Activated CD4-positive, CD25-positive, alpha-beta regulatory T cell (primary cell): ENCODE measurements at places on chromosomes 5 and 9.

DNA sequence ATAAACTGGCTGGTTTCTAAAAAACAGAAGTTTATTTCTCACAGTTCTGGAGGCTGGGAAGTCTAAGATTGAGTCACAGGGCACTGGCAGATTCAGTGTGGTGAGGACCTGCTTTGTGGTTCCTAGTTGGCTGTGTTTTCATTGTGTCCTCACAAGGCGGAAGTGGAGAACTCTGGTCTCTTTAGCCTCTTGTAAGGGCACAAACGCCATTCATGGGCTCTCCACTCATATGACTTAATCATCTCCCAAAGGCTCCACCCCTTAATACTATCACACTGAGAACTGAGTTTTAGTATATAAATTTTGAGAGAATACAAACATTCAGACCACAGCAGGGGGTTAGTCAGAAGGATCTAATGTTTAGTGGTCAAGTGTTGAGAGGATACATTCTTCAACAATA lies 208.2 kb downstream of the SEC61B start:
- no peak for DNase-seq

GRCh38 chr9:85173967-85174366 lies 504.4 kb downstream of the NTRK2 start:
- no peak for DNase-seq

GRCh38 chr9:16982780-16983310 lies 112.4 kb upstream of the BNC2 start:
- DNase-seq, result no peak

GRCh38 chr5:9502050-9502834 lies 43.6 kb downstream of the SEMA5A start:
- DNase-seq, result no peak

- DNase-seq, result no peak
These were observed 65.3 kb downstream of the CDC14B start for GRCh38 chr9:96554326-96554725.

GRCh38 chr5:136506131-136506530 lies 140.8 kb upstream of the TRPC7 start:
- DNase-seq, result no peak

GRCh38 chr9:137423514-137424291 lies 510 bp downstream of the NOXA1 start:
- no peak for DNase-seq

- no peak for DNase-seq
These were observed 139.4 kb downstream of the EFNA5 start for GRCh38 chr5:107531308-107531707.

- no peak for DNase-seq
These were observed 44.4 kb upstream of the AFAP1L1 start for GRCh38 chr5:149227168-149227826.

DNA sequence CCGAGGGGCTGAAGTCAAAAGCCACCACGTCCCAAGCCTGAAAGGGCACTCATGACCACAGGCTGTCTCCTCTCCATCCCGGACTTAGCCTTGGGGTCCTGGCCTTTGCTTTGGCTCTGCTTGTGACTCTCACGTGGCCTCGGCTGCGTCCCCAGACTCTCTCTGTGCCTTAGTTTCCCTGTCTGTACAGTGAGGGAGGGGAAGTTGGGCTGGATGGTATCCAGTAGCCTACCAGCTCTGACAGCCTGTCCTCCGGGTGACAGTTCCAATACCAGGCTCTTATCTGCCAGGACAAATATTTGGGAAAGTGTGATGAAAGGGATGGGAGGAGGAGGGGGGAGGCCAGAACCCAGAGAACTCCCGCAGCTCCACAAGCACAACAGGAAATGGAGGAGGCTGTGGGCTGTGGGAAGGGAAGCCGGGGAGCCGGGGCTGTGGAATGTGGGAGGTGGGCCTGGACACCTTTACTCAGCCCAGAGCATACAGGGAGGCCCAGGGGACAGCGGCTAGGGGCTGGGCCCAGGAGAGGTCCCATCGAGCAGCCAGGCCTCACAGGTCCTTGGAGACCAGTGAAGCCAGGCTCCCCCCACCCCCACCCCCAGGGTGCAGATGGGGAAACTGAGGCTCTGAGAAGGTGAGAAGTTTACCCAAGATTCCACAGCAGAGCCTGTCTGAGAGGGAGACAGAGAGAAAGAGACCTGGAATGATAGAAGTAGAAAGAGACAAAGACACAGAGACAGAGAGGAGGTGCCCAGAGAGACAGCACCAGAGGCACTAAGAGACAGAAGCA lies 18.3 kb downstream of the PDGFRB start:
- no peak for DNase-seq

DNA sequence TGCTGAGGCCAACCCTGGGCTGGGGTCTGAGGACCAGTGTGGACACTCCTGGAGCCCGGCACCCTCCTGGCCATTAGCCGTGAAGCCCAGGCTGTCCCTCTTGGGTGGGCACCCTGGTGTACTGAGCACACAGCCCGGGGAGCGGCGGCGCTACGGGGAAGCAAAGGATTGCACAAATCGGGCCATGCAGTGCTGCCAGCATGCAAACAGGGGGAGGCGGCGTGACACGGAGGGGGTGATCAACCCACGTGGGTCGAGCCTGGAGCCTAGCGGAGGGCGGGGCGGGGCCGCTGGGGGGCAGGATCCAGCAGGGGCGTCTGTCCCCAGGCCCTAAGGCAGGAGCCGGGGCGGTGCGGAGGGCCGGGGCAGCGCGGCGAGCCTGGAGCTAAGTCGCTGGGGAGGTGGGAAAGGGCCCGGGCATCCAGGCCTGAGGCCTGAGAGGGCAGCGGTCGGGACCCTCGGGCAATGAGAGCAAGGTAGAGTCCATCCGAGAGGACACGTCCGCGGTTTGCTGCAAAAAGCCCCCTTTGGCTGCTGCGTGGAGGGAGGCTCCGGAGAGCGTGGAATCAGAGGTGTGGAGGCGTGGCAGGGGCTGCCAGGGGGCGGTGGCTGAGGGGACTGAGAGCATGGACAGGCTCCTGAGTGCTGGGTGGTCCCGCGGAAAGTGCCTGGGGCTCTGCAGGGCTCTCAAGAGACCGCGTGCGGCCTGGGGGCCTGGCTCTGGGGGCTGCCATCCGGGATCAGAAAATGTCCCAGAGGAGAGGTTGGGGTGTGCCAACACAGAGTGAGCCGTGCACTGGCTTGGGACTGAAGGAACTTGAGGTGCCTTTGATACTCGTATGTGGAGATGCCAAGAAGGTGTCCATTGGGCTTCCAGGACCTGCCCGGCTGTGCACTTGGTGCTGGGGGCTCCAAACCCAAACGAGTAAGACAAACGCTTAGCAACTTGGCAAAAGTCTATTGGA lies 94.2 kb downstream of the BARX1 start:
- DNase-seq, result no peak

DNA sequence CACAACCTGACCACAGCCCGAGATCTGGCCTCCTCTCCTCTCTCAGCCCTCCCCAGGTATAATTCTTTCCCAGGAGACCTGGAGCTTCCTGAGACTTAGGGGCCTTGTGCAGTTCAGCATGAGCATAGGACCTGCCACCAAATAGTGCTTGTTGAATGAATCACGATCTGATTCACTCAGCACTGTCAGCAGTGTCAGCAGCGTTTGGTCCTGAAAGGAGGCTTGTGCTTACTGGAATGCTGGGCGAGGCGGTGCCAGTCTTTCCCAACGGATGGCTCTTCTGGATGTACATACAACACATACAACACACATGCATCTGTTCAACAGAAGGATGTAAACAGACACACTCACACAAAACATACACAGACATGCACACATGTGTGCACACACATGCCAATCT lies 173.3 kb downstream of the COL23A1 start:
- DNase-seq, result no peak

- DNase-seq, result no peak
These were observed 76.7 kb downstream of the DROSHA start for GRCh38 chr5:31455172-31455571.

DNA sequence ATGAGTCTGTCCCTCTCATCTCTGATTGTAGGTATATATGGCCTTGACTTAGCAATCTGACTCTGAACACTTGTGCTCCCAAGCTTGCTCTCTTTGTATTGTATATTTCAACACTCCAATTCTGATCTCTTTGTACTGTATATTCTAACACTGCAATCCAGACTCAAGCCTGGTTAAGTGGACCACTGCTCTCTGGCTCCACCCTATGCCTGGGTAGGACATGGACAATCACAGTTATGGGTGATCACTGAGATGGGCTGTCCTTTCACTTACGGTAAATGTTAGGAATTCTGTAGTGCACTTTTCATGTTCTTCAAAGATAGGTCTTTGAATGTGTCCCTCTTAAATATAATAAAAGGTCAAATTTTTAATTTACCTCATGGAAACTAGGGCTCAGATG lies 165.1 kb downstream of the TLR4 start:
- no peak for DNase-seq

DNA sequence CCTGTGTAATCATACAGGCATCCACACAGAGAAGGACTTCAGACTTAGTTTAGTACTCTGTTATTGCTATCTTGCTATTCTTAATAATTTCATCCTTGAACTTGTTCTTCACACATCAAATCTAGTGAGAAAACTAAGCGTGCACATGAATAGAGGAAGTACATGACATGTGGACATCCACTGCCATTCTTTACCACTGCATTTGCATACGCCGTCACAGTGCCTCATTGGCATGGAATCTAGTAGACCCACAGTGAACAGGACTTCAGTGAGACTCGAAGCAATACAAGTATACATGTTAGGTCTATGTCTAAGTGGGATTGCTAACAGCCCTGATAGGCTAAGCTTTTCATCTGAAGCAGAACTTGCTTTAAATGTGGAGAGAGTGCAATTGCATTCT lies 592.1 kb downstream of the TLE4 start:
- no peak for DNase-seq

DNA sequence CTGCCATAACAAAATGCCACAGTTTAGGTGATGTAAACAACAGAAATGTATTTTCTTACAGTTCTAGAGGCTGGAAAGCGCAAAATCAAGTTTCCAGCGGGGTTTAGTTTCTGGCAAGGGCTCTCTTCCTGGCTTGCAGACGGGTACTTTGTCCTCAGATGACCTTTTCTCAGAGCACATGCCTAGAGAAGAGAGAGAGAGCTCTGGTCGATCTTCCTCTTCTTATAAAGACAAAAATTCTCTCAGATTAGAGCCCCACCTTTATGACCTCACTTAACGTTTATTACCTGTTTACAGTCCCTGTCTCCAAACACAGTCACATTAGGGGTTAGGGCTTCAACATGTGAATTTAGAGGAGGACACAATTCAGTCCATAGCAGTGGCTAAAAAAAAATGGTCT lies 119.7 kb downstream of the CETN3 start:
- DNase-seq, result no peak

DNA sequence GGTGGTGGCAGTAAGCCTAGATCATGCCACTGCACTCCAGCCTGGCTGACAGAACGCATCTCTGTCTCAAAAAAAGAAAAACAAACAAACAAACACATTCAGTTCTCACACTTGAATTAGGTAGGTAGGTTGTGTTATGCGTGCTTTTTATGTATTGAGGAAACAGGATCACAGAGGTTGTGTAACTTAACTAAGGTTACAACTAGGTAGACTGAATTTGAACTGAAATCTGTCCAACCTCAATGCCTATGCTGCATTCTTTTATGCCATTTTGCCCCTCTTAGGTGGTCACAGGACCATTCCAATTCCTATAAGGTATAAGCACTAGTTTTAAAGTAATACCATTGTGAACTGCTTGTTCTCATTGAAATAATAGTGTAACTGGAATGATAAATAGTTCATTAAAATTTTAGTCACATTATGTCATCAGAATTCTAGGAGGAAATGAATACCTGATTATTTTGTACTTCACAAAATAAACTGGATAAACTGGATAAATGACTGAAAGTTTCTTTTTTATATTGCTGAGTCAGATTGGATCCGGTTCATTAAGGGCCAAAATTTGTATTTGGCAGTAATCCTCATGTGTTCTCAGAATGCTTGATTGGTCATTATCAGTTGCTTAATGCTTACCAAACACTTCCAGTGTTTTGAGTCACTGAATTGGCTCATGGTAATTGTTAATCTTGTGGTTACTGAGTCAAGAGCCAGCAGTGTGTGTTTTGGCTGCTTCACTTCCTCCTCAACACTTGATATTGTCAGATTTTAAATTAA lies 7.1 kb downstream of the UBAP1 start:
- DNase-seq, result no peak

GRCh38 chr5:169350016-169350415 lies 49.1 kb upstream of the SLIT3 start:
- DNase-seq, result no peak

DNA sequence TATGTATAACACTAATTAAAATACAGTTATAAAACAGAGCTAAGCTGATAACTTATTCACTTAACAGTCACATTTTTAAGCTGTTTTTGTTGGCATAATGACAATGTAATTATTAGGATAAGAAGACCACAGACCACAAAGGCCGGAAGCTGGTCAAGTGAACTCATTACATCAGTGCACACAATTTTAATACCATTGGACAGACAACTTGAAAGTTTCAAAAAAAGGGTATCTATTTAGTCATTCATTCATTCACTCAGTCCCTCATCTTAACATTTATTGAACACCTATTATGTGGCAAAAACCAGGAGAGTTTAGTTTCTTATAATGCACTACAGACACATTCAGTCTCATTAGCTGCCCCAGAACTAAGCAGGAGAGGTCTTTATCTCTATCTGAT lies 11.6 kb downstream of the ERP44 start:
- DNase-seq, result no peak

- DNase-seq, result no peak
These were observed 26.3 kb upstream of the FREM1 start for GRCh38 chr9:14936491-14936890.

DNA sequence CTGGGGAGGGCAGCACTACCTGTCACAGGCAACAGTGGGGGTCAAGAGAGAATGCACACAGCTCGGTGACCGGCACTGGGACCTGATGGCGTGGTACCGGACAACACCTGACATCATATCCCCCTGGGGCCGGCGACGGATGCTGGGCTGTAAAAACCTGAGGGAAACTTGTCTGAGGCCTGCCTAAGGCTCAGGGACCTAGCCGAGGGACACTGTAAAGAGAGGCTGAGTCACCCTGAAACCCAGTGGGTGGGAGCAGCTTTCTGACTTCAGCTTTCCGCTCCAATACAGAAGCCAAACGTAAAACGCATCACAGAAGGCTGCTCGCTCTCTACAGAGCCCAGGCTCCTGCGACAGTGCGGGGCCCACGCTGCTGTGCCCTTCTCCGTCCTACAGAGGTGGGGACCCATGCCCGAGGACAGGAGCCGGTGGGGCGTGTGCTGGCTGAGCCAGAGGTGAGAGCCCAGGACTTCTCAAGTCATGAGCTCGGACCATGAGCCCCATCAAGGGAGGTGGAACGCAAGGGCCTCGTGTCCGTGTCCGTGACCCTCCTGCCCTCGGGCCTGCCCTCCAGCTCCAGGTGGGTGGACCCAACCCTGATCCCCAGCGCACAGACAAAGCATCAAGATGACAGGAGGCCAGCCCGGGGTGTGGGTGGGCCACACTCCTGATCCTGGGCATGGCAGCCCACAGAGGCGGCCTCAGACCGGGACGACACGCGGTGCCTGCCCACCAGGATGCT lies 5.3 kb downstream of the RALGDS start:
- DNase-seq, result peak; percentile 51

- no peak for DNase-seq
These were observed 145.1 kb upstream of the DAB2 start for GRCh38 chr5:39569857-39570256.

- DNase-seq, result no peak
These were observed 1.9 kb upstream of the LPCAT1 start for GRCh38 chr5:1525624-1526189.
